Small intestine (tissue), 16 donors: ENCODE measurements at places on chromosomes 13 and 19. TPM values are rescaled to one million over a fixed set of nuclear protein-coding genes. Genes with fewer than 3 reads are reported as not detected.

DNA sequence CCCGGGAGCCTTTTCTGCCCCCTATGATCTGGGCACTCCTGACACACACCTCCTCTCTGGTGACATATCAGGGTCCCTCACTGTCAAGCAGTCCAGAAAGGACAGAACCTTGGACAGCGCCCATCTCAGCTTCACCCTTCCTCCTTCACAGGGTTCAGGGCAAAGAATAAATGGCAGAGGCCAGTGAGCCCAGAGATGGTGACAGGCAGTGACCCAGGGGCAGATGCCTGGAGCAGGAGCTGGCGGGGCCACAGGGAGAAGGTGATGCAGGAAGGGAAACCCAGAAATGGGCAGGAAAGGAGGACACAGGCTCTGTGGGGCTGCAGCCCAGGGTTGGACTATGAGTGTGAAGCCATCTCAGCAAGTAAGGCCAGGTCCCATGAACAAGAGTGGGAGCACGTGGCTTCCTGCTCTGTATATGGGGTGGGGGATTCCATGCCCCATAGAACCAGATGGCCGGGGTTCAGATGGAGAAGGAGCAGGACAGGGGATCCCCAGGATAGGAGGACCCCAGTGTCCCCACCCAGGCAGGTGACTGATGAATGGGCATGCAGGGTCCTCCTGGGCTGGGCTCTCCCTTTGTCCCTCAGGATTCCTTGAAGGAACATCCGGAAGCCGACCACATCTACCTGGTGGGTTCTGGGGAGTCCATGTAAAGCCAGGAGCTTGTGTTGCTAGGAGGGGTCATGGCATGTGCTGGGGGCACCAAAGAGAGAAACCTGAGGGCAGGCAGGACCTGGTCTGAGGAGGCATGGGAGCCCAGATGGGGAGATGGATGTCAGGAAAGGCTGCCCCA, 8.5 kb upstream of the CEACAM7 start:
- no peak overlapping the region for H3K4me3 ChIP-seq
- H3K27ac ChIP-seq: no peak overlapping the region
- H3K36me3 ChIP-seq: no peaks in the 10 kb centered on the region

DNA sequence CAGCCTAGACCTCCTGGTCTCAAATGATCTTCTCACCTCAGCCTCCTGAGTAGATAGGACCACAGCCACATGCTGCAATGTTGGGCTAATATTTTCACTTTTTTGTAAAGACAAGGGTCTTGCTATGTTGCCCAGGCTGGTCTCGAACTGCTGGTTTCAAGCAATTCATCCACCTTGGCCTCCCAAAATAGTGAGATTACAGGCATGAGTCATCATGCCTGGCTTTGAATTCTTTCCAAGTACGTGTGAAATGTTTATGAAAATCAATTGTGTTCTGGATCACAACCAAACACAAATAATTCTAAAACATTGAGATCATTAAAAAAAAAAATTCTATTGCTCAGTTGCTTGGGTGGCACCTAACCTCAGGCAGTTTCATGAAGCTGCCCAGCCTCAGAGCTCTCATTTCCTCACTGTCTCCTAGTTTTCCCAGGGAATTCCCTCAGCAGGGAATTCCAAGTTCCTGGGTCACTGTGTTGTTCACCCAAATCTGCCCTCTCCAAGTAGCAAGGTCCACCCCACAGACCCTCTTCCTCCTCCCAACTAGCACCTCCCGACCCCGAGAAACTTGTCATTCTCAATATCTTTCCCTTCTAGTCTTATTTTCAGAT, 44.8 kb downstream of the ING1 start:
- H3K27ac ChIP-seq: no peak overlapping the region
- H3K4me1 ChIP-seq: no peaks in the 10 kb centered on the region
- H3K36me3 ChIP-seq: no peaks in the 10 kb centered on the region
- H3K27me3 ChIP-seq: no peaks in the 10 kb centered on the region

DNA sequence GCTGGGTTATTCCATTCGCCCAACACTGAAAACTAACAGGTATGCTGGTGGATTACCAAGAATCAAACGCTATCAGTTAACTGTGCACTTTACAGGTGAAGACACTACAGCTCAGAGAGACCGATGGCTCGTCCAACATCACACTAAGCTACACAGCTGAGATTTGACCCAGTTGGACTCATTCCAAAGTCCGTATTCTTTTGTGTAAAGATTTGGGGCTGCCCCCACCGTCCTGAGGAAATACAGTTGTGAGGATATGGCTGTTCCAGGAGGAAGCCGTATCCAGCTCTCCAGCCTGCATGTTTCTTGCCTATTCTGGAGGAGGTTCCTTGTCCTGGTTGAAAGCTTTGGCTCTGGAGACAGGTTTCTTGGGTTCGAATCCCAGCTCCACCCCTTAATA, 4.2 kb downstream of the ZSCAN5A start:
- H3K4me3 ChIP-seq: no peak overlapping the region
- no peak overlapping the region for H3K27ac ChIP-seq
- no peaks in the 10 kb centered on the region for H3K4me1 ChIP-seq
- H3K27me3 ChIP-seq: no peaks in the 10 kb centered on the region
- no peak for DNase-seq

- DNase-seq: peak; percentile 68
- H3K4me3 ChIP-seq: no peak overlapping the region
- peaks cover 75% of the 10 kb centered on the region for H3K36me3 ChIP-seq
- no peaks in the 10 kb centered on the region for H3K27me3 ChIP-seq
- H3K4me1 ChIP-seq: no peaks in the 10 kb centered on the region
- H3K27ac ChIP-seq: no peak overlapping the region
These were observed 18.6 kb downstream of the DEDD2 start for GRCh38 chr19:42198676-42199439.

DNA sequence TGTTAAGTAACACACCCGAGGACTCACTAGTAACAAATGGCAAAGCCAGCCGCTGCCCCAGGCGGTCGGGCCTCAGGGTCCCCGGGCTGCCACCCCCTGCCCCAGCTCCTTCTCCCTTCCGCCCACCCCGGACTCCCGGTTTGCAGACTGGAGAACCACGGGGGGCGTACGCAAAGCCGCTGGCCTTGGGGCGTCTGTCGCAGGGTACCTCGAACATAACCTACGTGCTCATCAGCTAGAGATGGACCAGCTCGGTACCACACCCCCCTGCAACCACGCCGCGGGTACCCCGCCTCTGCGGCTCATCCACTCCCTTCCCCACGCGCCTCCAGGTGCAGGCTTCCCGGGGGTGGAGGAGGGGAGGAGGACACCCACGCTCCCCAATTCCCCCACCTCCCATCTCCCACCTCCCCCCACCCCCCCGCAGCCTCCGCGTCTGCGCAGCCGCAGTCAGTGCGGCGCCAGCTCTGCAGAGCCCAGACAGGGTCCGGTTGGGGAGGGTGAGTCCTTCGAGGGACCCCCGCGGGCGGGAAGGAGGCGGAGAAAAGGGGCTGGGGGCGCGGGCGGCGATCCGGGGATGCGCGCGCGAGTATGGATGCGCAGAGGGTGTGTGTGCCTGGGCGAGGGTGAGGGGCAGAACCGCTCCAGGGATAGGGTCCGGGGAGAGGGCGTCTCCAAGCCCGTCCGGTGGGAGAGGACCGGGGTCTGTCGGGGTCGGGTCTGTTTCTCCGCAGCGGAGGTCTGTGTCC, at the start of gene SMIM17:
Gene SMIM17, plus strand, starts transcription at position 449 of the 749 bp plus-strand sequence. CDS start 2,509 bp downstream, outside the sequence.
- H3K27ac ChIP-seq: no peak within 1 kb of the TSS
- H3K36me3 ChIP-seq: no peaks in the 10 kb centered on the region
- no peaks in the 10 kb centered on the region for H3K4me1 ChIP-seq
- H3K27me3 ChIP-seq: peaks cover 15% of the 10 kb centered on the region
- no peak for DNase-seq
- H3K4me3 ChIP-seq: no peak within 1 kb of the TSS

DNA sequence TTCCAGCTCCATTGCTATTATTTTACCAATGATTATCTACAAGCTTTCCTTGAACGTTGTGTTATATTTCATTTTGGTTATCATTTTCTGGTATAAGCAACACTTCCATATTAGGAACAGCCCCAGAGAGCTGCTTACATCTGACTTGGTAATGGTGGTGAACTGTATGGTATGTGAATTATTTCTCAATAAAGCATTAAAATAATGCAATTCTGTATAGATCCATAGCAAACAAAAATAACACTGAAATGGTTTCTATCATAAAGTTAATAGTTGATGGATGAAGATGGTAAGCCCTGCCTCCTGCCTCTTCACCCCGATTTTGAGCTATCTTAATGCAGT, 27.5 kb downstream of the GGACT start:
- peaks cover 6% of the 10 kb centered on the region for H3K4me1 ChIP-seq
- no peak overlapping the region for H3K4me3 ChIP-seq
- H3K27ac ChIP-seq: no peak overlapping the region
- no peak for DNase-seq
- H3K36me3 ChIP-seq: no peaks in the 10 kb centered on the region

GRCh38 chr13:40102360-40102727, 446.9 kb downstream of the COG6 start:
- H3K27ac ChIP-seq: no peak overlapping the region
- DNase-seq: no peak

DNA sequence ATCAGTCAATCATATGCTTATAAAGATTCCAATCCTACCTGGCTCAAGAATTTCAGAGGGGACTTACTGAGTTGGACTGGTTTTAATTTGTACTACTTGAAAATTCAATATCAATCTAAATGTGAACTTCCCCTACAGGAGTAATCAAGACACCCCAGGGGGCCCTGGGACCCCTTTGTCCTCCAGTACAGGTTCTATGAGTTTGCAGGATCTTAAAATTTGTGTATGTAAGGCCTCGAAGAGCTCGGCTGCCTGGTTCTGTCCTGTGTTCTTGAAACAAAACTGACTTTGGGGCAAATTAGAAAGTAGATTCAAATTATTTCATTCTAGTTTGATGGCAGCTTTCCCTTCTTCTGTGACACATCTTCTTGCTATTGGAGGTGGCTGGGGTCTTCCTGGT, 261.3 kb downstream of the KCNRG start:
- H3K27ac ChIP-seq: no peak overlapping the region
- no peaks in the 10 kb centered on the region for H3K4me1 ChIP-seq
- H3K4me3 ChIP-seq: no peak overlapping the region
- no peaks in the 10 kb centered on the region for H3K27me3 ChIP-seq
- no peak for DNase-seq

DNA sequence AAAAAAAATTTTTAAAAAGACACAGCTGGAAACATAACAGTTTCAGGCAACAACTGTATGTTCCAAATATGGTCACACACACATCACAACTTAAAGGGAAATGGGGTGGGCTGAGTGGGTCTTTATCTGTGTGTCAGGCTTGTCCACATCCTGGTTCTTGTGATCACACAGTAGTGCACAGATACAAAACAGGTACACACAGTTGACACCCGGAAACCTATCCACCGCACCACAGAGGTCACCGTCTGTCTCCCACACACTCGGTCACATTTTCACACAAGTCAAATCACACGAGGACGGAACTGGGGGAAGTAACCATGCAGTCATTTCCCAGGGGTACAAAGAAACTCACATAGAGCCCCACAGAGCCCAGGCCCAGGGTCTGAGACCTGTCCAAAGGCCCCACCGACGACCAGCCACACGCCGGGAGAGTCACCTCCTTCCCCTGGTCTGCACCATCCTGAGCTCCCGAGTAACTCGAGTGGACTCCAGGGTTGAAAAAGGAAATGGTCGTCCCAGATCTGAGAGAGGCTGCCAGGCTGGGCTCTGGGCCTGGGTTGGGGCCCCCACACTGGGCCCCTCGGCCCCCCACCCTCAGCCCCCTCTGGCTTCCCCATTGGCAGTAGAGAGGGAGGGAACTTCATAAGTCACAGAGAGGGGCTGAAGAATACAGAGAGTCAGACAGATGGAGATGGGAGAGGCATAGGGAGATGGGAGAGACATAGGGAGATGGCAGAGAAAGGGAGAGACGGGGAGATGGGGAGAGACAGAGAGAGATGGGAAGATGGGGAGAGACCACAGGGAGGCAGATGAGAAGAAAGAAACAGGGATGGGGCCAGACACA, 1.3 kb upstream of the PPAN start:
- H3K27me3 ChIP-seq: no peaks in the 10 kb centered on the region
- peak; percentile 21 for DNase-seq
- peak overlapping the region; percentile 71 for H3K27ac ChIP-seq
- H3K4me3 ChIP-seq: peak overlapping the region; percentile 21
- peaks cover 3% of the 10 kb centered on the region for H3K4me1 ChIP-seq

- no peak for DNase-seq
- H3K4me3 ChIP-seq: no peak overlapping the region
- no peaks in the 10 kb centered on the region for H3K4me1 ChIP-seq
- no peak overlapping the region for H3K27ac ChIP-seq
- peaks cover 84% of the 10 kb centered on the region for H3K36me3 ChIP-seq
These were observed 106.0 kb downstream of the KDM4B start for GRCh38 chr19:5074830-5075394.

DNA sequence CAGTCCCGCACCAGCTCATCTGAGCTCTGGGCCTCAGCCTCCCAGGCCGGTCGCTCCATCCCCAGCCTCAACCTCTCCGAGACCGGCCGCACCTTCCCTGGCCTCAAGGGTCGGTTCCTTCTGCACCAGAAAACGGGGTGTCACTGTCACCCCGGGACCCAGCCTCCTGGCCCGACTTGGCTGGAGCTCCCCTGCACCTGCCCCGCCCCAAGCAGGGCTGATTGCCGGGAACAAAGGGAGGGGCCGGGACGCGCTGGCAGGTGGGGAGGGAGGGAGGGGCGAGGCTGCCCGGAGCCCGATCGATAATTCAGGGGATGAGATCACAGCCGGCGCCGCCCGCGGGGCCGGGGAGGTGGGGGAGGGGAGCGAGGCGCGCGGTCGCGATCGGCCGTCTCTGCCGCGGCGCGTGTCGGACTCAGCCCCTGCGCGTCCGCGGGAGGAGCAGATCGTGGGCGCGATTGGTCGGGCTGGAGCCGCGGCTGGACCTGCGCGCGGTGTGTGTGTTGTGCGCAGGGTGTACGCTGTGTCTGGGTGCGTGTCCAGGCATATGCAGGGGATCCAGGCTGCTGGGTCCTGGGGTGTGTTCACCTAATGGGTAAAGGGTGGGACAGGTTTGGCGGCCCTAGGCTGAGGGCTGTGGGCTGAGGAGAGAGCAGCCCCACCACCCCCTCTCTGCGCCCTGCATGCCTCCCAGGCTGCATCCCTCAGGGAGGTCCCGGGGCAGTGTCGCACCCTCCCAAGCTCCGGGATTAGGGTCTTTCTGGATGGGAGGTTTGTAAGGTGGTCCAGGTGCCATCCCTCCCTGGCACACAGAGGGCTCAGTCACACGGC, 1.1 kb upstream of the SHC2 start:
- H3K4me3 ChIP-seq: peak overlapping the region; percentile 47
- DNase-seq: peak; percentile 91
- H3K4me1 ChIP-seq: peaks cover 8% of the 10 kb centered on the region

DNA sequence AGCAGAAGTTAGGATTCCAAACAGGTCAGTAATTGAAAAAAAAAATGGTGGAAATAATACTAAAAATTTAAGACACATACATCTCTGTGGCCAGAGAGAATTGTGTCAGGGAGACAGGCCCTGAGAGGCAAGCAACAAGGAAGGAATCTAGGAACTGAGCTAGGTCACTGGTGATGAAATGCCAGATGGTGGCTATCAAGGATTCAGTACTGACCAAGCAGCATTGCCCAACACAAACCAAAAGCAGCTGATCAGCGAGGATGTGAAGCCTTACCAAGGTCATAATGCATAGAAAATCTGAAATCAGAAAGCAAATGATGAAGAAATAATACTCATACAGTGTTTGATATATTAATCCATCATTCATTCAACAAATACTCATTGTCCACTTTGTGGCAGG, 905.0 kb downstream of the GPC5 start:
- H3K4me3 ChIP-seq: no peak overlapping the region
- no peak for DNase-seq
- H3K27me3 ChIP-seq: no peaks in the 10 kb centered on the region
- H3K4me1 ChIP-seq: no peaks in the 10 kb centered on the region
- H3K36me3 ChIP-seq: no peaks in the 10 kb centered on the region

Gene LIPE
- polyA plus RNA-seq: 40.2 TPM

Gene DNAAF3
- not detected for polyA plus RNA-seq

Gene GNG7
- 0.99 TPM for polyA plus RNA-seq

Gene PGPEP1
- polyA plus RNA-seq: 30.3 TPM

Gene TRIM13
- polyA plus RNA-seq: 10.8 TPM

Gene RABAC1
- polyA plus RNA-seq: 72.0 TPM
